ENCODE measurements at places on chromosomes 4 and X.

DNA sequence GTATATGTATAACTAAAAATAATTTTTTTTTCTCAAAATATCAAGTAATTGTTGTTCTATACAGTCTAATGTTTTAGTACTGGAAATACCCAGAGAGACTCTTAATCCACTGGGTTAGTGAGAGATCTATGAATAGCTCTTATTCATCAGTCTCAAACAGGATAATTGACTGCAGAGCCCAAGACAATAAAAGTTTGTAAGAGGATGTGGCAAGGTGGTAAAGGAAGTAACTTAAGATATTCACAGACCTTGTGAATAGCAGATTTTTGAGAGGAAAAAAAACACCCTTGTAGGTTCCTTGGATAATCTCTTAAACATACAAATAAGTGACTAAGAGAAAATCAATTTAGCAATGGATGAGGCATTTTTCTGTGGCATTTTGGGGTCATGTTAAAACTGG, 210.9 kb upstream of the FAM241A start:
- DNase-seq = no peak

GRCh38 chr4:114399105-114399504, 199.5 kb upstream of the UGT8 start:
- no peak for DNase-seq

DNA sequence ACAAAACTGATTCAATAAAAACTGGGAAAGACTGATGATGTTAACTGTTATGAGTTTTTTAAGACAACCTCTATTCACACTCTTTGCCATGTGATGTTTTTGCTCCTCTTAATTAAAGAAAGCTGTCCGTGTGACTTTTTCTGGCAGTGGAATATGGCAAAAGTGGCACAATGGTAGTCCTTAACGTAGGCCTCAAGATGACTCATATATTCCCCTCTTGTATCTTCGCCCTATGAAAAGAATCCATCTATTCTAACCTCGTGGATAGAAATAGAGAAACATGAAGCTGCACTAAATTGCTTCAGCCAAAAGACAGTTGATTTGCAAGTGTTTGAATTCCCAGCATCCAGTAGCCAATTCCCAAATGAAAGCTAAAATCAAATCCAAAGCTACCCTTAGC, 603.8 kb upstream of the PCDH7 start:
- no peak for DNase-seq

DNA sequence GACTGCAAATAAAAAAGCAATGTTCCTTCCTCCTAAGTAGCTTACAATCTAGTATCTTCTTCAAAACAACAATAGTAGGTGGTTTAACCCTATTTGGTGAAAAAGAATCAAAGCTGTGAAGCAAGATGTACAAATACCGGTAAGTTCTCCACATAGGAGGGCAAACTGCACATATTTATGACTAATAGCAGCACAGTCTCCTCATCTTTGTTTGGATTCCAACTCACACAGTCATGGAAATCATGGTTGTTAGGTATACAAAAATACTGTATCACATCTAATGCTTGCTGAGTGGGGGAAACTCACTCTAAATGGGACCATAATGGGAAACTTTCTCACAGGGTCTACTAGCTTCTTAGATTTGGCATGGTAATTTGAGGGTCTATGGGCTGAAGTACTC, 597.2 kb downstream of the INPP4B start:
- peak; percentile 79 for DNase-seq

DNA sequence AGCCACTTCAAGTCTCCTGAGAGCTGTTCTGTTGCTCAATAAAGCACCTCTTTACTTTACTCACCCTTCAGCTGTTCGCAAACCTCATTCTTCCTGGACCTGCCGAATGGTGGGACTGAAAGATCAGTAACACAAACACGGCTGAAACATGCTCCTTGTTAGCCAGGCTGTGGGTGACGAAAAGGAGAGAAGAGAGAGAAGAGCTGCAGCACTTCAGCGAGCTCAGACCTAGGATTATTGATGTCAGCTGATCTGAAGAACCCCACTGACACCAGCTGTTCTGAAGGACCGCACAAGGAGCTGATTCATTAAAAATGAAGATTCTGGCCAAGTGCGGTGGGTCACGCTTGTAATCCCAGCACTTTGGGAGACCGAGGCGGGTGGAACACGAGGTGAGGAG, 2020.0 kb upstream of the ADGRL3 start:
- no peak for DNase-seq

DNA sequence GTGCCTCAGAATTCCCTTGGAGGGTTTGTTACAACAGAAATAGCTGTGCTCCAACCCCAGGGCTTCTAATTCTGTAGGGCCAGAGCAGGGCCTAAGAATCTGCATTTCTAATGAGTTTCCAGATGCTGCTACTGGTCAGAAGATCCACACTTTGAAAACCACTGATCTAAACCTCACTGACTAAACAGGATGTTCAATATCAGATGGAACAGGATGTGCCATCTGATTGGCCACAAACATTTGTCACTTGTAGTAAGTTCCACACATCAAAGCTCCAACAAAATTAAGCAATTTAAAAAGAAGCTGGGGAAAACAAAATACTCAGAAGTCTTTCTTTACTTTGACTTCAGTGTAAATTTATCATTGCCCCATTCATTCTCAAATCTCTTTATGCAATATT, 14.3 kb downstream of the CASK start:
- DNase-seq = no peak

- DNase-seq = no peak
Measured at GRCh38 chrX:154458116-154458953, at the start of gene PLXNA3. PLXNA3 (plus strand) TSS chrX:154458281; CDS start chrX:154460184, 1,903 bp downstream.

- DNase-seq = no peak
Measured at GRCh38 chr4:76156635-76157034, 8.4 kb upstream of the NUP54 start.

DNA sequence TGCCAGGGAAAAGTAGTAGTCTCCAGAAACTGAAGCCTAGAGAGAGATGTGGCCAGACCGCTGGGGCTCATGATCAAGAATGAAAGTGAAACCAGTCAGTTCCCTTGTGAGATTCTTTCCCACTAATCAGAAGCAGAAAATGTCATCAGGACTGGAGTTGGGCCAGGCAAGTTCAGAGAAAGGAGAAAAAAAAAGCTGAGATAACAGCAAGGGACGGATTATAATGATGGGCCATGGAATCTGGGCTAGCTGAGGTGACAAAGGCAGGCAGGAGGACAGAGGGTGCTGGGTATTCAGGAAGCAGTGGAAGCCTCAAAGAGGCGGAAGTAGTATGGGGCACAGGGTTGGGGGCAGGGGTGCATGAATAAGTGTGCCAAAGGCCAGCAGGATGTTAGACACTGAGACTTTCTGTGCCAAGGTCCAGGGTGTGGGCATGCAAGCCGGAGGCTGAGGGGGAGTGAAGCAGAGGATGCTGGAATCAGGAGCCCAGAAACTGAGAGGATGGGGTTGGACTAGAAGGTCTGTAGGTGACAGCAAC, 2.5 kb downstream of the CXorf38 start:
- peak; percentile 62 for DNase-seq

DNA sequence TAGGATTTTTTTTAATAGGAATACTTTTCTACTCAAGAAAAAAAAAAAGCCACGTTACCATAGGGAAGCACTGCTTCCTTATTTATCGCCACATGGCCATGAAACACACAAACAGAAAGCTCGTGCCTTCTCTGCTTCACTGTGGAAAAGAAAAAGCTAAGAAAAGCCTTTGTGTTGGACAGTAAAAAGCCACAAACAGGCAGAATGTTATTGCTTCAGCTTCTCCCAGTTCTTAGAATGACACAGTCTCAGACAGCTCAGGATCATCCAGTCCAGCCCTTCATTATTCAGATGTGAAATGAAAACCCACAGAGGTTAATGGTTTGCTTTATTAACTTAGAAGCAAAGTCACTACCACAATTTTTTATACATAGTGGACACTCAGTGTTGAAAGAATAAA, 181.6 kb upstream of the NOCT start:
- no peak for DNase-seq

DNA sequence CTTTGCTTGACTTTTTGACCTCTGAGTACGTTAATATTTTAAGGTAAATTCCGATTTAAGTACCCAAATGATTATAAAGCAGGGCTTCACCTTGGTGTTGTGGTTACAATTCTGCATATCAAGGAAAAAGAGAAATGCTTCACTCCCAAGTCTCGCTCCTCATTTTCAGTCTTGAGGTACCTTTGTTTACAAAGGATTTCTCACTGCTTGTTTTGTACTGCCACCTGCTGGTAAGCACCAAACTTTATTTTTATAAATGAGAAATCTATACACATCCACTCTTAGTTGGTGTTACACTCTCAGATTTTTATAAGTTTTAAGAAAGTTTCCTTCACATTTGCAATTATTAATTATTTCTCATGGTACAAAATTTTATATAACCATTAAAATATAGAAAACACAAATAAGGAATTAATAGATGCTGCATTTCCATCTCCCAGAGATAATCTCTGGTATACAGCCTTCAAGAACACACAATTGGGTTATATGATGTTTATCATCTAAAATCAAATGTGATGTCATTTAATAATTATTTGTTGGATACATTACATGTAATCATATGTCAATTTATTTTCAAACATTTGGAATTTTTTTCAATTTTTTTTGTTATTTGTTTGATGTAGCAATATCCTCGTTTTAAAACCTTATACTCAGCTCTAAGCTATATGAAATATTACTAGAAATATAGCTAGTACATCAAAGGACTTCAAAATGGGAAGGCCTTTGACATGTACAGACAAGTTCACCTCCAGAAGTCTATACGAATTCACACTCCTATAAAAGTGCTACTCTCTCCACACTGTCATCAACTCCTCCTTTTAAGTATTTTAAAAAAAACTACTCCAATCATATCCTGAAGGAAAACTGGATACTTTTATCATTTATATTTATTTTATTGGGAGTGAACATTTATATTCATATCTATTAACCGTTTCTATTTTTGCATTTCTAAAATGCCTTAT, 179.9 kb downstream of the KCNIP4 start:
- peak; percentile 67 for DNase-seq

DNA sequence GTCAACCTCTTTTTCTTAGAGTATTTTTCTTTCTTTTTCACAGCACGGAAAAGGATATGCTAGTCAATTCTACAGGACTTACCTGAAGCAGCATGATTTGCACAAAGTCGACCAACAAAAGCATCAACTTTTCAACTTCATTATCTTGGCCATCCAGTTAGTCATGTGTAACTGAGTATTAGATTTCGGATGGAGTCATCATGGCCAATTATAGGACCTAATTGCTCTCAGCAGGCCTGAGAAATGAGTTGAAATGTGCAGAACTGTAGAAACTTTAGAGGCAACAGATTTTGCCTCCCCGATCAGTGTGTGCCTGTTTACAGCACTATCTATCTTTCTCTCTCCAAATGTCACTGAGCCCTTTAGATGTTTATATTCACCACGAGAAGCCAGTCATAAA, 41.0 kb downstream of the PCDH10 start:
- no peak for DNase-seq

DNA sequence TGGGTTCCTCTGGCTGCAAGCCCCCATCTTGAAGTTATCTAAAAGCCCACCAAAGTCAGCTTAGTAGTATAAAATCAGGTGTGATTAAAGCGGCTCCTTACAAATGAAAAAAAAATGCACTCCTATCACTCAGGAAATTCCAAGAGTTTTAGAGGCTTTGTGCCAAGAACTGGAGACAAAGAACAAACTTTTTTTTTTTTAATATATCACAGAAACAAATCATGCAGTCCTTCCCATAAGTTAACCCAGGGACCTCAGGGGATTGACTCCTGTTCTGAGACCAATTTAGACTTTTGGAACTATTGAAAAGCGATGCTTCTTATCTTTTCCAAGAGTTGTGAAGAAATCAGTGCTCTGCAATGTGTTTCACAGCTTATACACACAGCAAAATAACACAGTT, 53.6 kb downstream of the HHIP start:
- peak; percentile 63 for DNase-seq

DNA sequence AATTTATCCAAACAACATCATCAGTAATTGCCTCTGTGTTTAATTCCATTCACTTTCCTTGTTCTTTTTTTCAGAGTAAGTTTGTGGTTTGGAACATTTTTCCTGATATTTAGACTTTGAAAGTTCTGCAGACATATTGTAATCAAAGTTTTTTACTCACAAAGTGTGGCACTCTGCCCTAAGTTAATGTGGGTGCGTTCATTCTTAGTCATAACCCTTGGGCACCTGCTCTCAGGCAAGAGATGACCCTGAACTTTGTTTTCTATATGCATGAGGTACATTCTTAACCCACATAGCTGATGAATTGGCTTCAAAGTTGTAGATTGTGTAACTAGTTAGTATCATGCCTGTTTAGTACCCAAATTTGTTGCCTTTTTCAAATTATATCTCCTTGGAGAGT, 424.3 kb downstream of the GRXCR1 start:
- peak; percentile 56 for DNase-seq

DNA sequence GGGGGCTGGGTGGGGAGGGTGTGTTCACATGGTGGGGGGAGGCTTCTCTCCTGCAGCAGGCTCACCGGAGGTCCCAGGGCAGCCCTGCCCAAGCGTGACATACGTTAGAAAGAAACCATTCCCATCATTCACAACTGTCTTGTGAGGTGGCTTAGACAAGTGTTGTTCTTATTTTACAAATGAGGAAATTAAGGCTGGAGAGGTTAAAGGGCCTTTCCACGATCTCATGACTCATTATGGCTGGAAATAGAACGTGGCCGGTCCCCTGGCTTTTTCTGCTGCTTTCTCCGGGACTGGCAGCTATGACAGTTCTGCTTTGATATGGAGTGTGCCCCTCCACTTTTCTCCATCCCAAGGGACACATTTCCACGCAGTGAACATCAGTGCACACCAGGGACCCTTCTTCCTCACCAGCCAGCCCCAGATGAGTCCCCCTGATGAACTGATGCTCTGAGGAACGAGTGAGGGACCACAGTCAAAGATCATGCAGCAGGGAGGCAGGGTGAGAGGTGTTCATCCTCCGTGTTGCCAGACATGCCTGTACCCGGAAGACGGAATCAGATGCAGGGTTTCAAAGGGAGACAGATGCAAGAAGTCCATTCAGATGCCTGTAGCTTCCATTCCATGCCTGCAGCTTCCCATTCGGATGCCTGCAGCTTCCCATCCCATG, 64.0 kb upstream of the ACSL1 start:
- no peak for DNase-seq

GRCh38 chrX:68018248-68019203, 414.8 kb downstream of the OPHN1 start:
- DNase-seq = peak; percentile 10

- DNase-seq = no peak
Measured at GRCh38 chrX:43552156-43552555, 103.9 kb upstream of the MAOA start.

DNA sequence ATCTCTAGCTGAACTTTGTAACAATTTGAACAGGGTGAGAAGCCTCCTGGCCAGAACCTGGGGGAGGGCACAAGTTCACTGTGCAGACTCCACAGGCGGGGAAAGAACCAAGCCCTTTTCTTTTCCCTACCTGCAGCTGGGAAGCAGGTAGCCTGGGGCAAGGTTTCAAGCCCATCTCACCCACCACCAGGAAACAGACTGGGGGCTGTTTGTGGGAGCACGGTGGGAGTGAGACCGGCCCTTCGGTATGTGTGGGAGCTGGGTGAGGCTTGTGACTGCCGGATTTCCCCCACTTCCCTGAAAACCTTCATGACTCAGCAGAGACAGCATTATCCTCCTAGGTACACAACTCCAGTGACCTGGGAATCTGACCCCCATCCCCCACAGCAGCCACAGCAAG, 211.7 kb downstream of the ZNF674 start:
- no peak for DNase-seq

- peak; percentile 25 for DNase-seq
Measured at GRCh38 chr4:102625232-102625930, 124.2 kb downstream of the NFKB1 start.

GRCh38 chr4:164402554-164402953, 351.4 kb upstream of the SMIM31 start:
- DNase-seq = no peak

Measured in astrocyte of the spinal cord (primary cell).